Hepatocyte (in vitro differentiated cells): ENCODE measurements at places on chromosomes 1 and 21. TPM values are rescaled to one million over a fixed set of nuclear protein-coding genes. Genes with fewer than 3 reads are reported as not detected.

DNA sequence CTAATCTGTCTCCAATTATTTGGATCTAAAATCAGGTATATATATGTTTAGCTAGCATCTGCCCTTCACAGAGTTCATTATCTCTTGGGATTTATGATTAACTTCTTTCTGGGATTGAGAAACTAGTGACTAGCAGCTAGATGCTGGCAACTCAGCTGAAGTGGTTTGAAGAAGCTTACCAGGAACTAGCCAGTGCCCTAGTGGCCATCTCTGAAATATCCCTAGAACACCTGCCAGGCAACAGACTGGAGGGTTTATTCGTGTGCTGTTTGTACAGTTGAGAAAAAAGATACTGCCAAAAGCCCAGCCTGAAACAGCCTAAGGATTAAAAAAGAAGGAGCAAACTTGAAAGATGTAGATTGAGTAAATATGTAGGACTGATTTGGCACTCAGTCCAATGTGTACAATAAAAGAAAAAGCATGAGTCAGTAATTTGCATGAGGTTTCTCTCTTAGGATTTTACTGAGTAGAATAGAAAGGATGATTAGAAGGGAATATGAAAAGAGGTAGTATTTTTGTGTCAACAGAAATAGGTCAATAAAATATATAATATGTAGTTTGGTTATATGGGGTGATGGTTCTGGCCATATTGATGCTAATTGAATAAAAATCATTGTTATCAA lies 1144.6 kb upstream of the ADGRL2 start:
- H3K4me1 ChIP-seq = peaks cover 16% of the 10 kb centered on the region
- DNase-seq = peak; percentile 71
- no peaks in the 10 kb centered on the region for H3K27me3 ChIP-seq
- peak overlapping the region; percentile 42 for H3K27ac ChIP-seq
- H3K36me3 ChIP-seq = no peaks in the 10 kb centered on the region
- no peak overlapping the region for H3K4me3 ChIP-seq

- no peaks in the 10 kb centered on the region for H3K36me3 ChIP-seq
- no peak overlapping the region for H3K27ac ChIP-seq
- no peaks in the 10 kb centered on the region for H3K4me1 ChIP-seq
- H3K4me3 ChIP-seq = no peak overlapping the region
- DNase-seq = no peak
Measured at GRCh38 chr1:29783508-29784275, 547.4 kb downstream of the PTPRU start.

- DNase-seq = peak; percentile 57
- H3K27me3 ChIP-seq = no peaks in the 10 kb centered on the region
- no peaks in the 10 kb centered on the region for H3K36me3 ChIP-seq
- H3K4me3 ChIP-seq = peak overlapping the region; percentile 51
- H3K27ac ChIP-seq = peak overlapping the region; percentile 85
- no peaks in the 10 kb centered on the region for H3K4me1 ChIP-seq
Measured at GRCh38 chr1:184753608-184754475, 816 bp downstream of the EDEM3 start.

- peak; percentile 60 for DNase-seq
- no peak overlapping the region for H3K4me3 ChIP-seq
- no peaks in the 10 kb centered on the region for H3K36me3 ChIP-seq
- H3K27ac ChIP-seq = peak overlapping the region; percentile 79
- H3K4me1 ChIP-seq = peaks cover 3% of the 10 kb centered on the region
Measured at GRCh38 chr1:183227422-183228346, 41.6 kb downstream of the LAMC2 start.

GRCh38 chr1:240099748-240100147 lies 8.1 kb downstream of the FMN2 start:
- H3K27ac ChIP-seq = no peak overlapping the region
- no peaks in the 10 kb centered on the region for H3K36me3 ChIP-seq
- H3K4me3 ChIP-seq = no peak overlapping the region
- no peaks in the 10 kb centered on the region for H3K4me1 ChIP-seq

GRCh38 chr1:172399756-172400721 lies 20.4 kb upstream of the C1orf105 start:
- H3K27ac ChIP-seq = peak overlapping the region; percentile 74
- H3K27me3 ChIP-seq = no peaks in the 10 kb centered on the region
- no peaks in the 10 kb centered on the region for H3K36me3 ChIP-seq
- DNase-seq = no peak
- H3K4me3 ChIP-seq = no peak overlapping the region

DNA sequence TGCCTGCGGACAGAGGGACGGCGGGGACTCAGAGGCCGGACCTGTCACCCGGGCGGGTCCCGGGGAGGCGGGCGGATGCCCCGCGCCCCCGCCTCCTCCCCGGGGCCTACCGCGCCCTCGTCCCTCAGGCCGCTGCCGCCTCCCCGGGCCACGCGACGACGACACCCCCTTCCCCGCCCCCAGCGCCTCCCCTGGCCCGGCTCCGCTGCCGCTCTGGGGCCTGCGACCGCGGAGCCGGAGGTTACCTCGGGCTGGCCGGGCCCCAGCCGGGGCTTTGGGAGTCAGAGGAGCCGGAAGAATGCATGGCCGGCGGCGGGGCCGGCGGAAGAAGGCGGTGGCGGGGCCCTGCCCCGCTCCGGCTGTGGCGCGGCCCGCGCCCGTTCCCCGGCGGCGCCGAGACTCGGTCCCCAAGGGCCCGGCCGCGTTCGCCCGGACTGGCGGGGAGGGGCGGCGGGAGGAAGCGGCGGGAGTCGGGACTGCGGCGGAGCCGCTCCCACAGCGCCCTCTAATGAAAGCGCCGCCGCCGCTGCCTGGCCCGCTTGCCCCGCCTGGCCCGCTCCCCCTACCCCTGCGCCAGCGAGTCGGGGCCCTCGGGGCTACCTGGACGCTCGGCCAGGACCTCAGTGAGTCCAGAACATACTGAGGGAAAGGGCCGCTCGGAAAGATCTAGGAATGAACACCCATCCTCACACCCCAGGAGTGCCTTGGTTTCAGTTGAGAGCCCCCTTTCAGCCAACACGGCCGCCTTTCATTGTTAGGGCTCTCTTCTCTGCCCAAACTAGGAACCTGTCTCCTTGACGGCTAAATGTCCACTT lies at the start of gene LPGAT1:
Gene LPGAT1 (minus strand): TSS at position 436 of the 815 bp plus-strand sequence. CDS start 1,467 bp downstream, outside the sequence.
- H3K4me3 ChIP-seq = peak within 1 kb of the TSS; percentile 95
- peak; percentile 92 for DNase-seq
- H3K36me3 ChIP-seq = no peaks in the 10 kb centered on the region
- H3K27me3 ChIP-seq = no peaks in the 10 kb centered on the region

- no peak overlapping the region for H3K27ac ChIP-seq
- no peak overlapping the region for H3K4me3 ChIP-seq
- H3K36me3 ChIP-seq = no peaks in the 10 kb centered on the region
Measured at GRCh38 chr1:168096296-168097165, 40.2 kb downstream of the GPR161 start.

- peaks cover 3% of the 10 kb centered on the region for H3K27me3 ChIP-seq
- no peaks in the 10 kb centered on the region for H3K36me3 ChIP-seq
- no peak overlapping the region for H3K4me3 ChIP-seq
- no peak overlapping the region for H3K27ac ChIP-seq
- DNase-seq = no peak
Measured at GRCh38 chr1:25611843-25612242, 4.7 kb upstream of the MAN1C1 start.

GRCh38 chr1:36667836-36668235 lies 185.1 kb upstream of the CSF3R start:
- H3K4me1 ChIP-seq = no peaks in the 10 kb centered on the region
- no peak overlapping the region for H3K4me3 ChIP-seq
- DNase-seq = no peak
- H3K27ac ChIP-seq = no peak overlapping the region
- H3K27me3 ChIP-seq = peaks cover 20% of the 10 kb centered on the region
- no peaks in the 10 kb centered on the region for H3K36me3 ChIP-seq

- peaks cover 72% of the 10 kb centered on the region for H3K4me1 ChIP-seq
- no peak for DNase-seq
- no peaks in the 10 kb centered on the region for H3K27me3 ChIP-seq
- H3K27ac ChIP-seq = peak overlapping the region; percentile 69
- H3K4me3 ChIP-seq = no peak overlapping the region
- no peaks in the 10 kb centered on the region for H3K36me3 ChIP-seq
Measured at GRCh38 chr1:41486371-41487125, 2.1 kb upstream of the EDN2 start.

GRCh38 chr1:233379869-233380438 lies 52.4 kb downstream of the MAP3K21 start:
- no peaks in the 10 kb centered on the region for H3K4me1 ChIP-seq
- DNase-seq = no peak
- H3K4me3 ChIP-seq = no peak overlapping the region
- H3K36me3 ChIP-seq = no peaks in the 10 kb centered on the region
- no peak overlapping the region for H3K27ac ChIP-seq

DNA sequence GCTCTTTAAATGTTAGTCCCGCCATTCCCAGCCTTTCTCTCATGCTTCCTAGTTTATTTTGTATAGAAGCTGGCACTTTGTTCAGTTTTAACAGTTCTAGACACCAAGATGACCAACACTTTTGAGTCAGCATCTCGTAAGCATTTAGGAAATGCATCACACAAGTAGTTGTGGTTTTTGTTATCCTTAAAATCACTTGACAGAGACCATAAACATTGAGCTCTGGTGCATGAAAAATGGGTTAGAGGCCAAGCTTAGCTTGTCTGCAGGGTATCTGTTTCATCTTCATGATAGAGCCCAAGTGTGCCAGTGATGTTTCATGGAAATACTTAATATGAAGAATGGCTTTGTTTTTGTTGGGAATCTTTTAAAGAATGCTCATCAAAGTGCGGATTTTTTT lies 159.7 kb downstream of the DISP1 start:
- no peaks in the 10 kb centered on the region for H3K36me3 ChIP-seq
- H3K4me3 ChIP-seq = no peak overlapping the region
- peak overlapping the region; percentile 53 for H3K27ac ChIP-seq
- H3K27me3 ChIP-seq = no peaks in the 10 kb centered on the region

DNA sequence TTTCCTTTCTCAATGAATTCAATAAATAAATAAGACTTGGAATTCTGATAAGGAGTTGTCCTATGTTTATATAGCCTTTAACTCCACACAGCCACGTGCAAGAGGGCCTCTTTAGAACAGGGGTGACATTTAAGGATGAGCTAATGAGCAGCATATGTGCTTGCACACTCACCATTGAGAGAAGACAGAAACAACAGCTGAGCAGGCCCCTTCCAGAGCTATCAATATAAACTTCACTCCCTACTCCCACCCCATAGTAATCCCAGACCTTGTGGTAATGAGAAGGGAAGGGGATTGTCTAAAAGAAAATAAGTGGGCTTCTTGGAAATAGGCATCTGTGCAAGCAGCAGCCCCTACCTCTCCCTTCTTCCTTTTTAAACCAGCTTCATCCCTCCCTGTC lies 176.0 kb downstream of the SEC16B start:
- no peak overlapping the region for H3K27ac ChIP-seq
- no peak for DNase-seq
- H3K4me3 ChIP-seq = no peak overlapping the region
- H3K27me3 ChIP-seq = no peaks in the 10 kb centered on the region

- H3K4me1 ChIP-seq = no peaks in the 10 kb centered on the region
- no peaks in the 10 kb centered on the region for H3K27me3 ChIP-seq
- H3K36me3 ChIP-seq = no peaks in the 10 kb centered on the region
- H3K27ac ChIP-seq = no peak within 1 kb of the TSS
- no peak within 1 kb of the TSS for H3K4me3 ChIP-seq
Measured at GRCh38 chr1:86423873-86424272, at the start of gene CLCA2. CLCA2 (plus strand) TSS chr1:86424171; CDS start chr1:86424248, 77 bp downstream.

GRCh38 chr1:95013950-95014574 lies 58.7 kb downstream of the ALG14 start:
- no peak for DNase-seq
- peaks cover 9% of the 10 kb centered on the region for H3K4me1 ChIP-seq
- no peak overlapping the region for H3K27ac ChIP-seq
- no peak overlapping the region for H3K4me3 ChIP-seq

- H3K36me3 ChIP-seq = no peaks in the 10 kb centered on the region
- DNase-seq = peak; percentile 46
- H3K27ac ChIP-seq = peak overlapping the region; percentile 1
- H3K4me3 ChIP-seq = no peak overlapping the region
Measured at GRCh38 chr1:29688471-29689365, 452.4 kb downstream of the PTPRU start.

DNA sequence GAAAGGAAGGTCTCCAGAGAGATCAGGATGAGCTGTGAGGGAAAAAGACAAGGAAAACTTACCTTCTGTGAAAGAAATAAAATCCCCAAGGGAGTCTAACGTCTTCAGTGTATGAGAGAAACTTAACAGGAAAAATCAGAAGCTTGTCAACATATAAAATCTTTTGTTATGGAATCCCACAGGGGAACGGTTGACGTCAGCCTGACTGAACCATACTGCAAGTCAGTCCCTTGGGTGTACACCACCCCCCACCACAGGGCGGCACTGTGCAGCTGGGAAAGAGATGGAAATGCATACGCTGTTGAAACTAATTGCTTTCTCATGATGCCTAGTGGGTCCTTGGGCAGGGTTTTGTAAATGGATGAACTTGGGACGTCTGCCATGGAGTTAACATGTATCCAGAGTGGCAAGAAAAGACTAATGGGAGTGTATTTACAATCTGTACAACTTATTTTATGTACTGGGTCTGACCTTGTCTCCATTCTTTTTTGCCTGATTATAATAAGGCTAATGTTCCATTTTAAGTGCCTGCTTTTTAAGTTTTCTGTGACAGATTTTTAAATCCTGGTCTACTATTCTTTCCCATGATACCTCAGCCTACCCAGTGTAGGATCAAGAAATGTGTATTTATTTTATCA lies 22.7 kb downstream of the UTP25 start:
- H3K36me3 ChIP-seq = peaks cover 3% of the 10 kb centered on the region
- H3K4me3 ChIP-seq = no peak overlapping the region
- H3K27ac ChIP-seq = no peak overlapping the region
- no peaks in the 10 kb centered on the region for H3K27me3 ChIP-seq
- peak; percentile 68 for DNase-seq

DNA sequence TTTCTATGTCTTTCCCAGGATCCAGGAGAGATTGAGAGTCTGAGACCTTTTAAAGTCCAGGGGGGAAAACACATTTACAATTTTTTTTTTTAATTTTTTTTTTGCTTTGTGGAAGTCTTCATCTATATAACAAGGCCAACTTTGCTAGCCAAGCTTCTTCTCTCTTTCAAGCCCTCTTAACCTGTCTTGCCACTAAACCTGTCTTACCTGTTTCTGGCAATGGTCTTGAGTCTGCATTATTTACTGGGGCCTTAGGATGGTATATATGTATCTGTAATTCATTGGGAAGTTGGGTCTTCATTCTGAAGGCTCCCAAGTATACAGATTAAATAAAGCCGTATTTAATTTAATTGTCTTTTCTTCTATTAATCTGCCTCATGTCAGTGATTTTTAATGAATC lies 750.9 kb upstream of the B3GALT2 start:
- H3K27ac ChIP-seq = no peak overlapping the region
- no peaks in the 10 kb centered on the region for H3K36me3 ChIP-seq
- H3K27me3 ChIP-seq = no peaks in the 10 kb centered on the region
- no peak for DNase-seq
- H3K4me1 ChIP-seq = no peaks in the 10 kb centered on the region
- no peak overlapping the region for H3K4me3 ChIP-seq

- H3K36me3 ChIP-seq = no peaks in the 10 kb centered on the region
- H3K4me1 ChIP-seq = no peaks in the 10 kb centered on the region
- no peak overlapping the region for H3K4me3 ChIP-seq
- peaks cover 64% of the 10 kb centered on the region for H3K27me3 ChIP-seq
- no peak overlapping the region for H3K27ac ChIP-seq
Measured at GRCh38 chr1:205570796-205571537, 60.8 kb downstream of the ELK4 start.

The SASS6 gene
- polyA plus RNA-seq = 1.9 and 2.7 TPM in 2 replicates

The BRDT gene
- not detected in 2 replicates for polyA plus RNA-seq

The AADACL3 gene
- not detected in 2 replicates for polyA plus RNA-seq

The SLC1A7 gene
- 0.46 TPM in 1 of 2 replicates, not detected in the other for polyA plus RNA-seq

The RHEX gene
- 0.51 and 0.78 TPM in 2 replicates for polyA plus RNA-seq

The EFNA3 gene
- polyA plus RNA-seq = 10.3 and 13.1 TPM in 2 replicates

The PLA2G2D gene
- polyA plus RNA-seq = not detected in 2 replicates

The KLHDC7A gene
- polyA plus RNA-seq = 0.56 and 2.2 TPM in 2 replicates

The ERVH48-1 gene
- 14.8 and 26.9 TPM in 2 replicates for polyA plus RNA-seq

The KRTAP27-1 gene
- not detected in 2 replicates for polyA plus RNA-seq

The C1orf115 gene
- 27.2 and 42.3 TPM in 2 replicates for polyA plus RNA-seq

The MYBPH gene
- 0.70 TPM in 1 of 2 replicates, not detected in the other for polyA plus RNA-seq
